ENCODE measurements at places on chromosomes 2 and 18.

GRCh38 chr18:50009773-50010335, 185.1 kb downstream of the MYO5B start:
- DNase-seq: peak; percentile 2

GRCh38 chr18:51030537-51031258, 685 bp downstream of the SMAD4 start:
- DNase-seq: peak; percentile 52

DNA sequence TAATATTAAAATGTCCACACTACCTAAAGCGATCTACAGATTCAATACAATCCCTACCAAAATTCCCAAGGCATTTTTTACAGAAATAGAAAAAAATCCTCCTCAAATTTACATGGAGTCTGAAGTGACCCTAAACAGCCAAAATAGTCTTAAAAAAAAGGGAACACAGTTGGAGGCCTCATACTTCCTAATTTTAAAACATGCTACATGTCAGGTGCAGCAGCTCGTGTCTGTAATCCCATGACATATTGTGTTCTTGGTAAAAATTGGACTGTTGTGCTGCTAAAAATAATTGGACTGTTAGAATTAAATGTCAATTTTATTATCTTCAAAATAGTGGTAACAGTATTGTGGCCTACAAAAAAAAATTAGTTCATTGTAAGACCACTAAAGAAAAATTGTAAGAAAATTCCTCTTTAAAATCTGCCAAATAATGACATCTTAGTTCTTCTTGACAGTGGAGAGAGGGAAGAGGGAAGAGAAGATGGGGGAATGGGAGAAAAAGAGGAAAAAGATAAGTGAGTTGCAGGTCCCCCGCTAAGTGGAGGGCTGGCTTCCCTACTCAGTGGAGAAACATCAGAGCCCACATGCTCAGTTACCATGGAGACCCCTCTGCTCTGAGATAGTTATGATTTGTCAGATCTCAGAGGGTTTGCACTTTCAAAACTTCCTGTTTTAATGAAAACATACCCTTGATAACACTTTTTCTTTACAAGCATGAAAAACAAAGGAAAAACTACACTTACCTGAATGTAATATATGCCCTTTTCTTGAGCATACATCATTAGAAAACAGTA, 46.5 kb downstream of the UNC50 start:
- DNase-seq: peak; percentile 51

DNA sequence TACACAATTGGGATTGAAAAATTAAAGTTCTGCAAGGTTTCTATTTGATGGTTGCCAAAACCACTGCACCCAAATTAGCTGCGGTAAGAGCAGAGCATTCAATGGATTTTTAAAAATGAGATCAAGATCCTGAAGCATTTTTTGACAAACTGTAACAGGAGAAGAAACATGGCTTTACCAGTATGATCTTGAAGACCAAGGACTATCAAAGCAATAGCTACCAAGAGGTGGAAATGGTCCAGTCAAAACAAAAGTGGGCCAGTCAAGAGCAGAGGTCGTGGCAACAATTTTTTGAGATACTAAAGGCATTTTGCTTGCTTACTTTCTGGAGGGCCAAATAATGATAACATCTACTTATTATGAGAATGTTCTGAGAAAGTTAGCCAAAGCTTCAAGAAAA, 186.8 kb downstream of the RDH14 start:
- DNase-seq: no peak

- no peak for DNase-seq
These were observed 16.5 kb upstream of the MTCL1 start for GRCh38 chr18:8688816-8689215.

DNA sequence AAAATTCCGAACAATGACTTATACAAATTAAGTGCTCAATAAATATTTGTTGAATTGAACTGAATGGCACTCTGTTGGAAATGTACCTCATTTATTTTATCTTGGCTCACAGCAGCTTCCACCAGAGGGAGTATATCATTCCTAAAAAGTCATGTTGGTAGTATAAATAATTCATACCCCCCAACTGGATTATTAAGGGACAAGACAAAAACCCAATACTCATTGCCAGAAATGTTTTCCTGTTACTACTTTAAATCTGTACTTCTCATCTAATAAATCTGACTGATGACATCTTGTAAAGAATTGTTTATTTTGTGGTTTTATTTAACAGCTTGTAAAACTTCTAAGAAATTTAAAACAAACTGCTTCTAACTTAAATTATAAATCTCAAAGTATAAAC, 163.9 kb downstream of the CDH2 start:
- no peak for DNase-seq

DNA sequence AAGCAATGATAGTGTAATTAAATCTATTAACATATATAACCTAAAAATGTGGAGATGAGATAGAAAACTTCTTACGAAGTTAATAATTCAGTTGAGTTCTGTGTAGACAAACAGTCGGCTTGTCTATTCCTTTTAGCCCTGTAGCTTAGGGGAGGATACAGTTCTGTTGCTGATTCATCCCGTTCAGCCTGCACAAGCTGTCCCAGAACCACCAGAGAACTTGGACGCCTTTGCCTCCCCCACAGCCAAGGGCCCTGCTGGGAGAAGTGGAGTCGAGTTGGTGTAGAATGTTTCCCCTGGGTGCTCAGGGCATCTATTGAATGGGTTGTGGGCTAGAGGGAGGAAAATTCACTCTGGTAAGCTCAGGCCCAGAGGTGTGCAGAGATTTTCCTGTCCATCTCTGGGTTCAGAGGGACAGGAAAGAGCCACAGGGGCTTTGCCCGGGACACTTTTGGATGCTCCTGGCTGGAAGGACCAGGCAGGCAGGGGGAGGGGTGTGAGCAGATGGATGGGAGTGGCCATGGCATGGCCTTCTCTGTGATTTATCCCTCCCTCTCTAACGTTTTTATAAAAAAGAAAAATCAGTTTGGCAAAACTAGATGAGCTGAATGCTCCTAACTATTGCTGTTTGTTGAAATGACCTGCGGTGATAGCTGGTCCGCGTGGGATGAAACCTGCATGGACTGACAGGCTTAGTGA, 42.8 kb upstream of the GALR1 start:
- DNase-seq: no peak

- no peak for DNase-seq
These were observed 14.6 kb upstream of the TNS1 start for GRCh38 chr2:218017211-218018053.

DNA sequence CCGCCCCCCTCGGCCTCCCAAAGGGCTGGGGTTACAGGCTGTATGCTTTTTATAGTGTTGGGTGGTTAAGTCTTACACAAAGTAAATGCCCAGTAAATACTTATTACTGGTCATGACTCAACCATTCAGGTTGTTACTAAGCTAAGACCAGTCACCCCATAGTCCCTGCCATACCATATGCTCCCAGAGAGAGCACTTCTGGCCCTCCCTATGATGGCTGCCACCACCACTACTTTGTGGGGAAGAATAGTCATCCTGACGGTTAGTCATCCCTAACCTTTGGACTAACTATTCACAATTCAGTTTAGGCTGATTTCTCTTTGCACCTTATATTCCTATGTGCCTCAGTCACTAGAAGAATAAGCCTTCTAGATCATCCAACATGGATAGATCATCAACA, 42.0 kb upstream of the MSH2 start:
- no peak for DNase-seq

- DNase-seq: no peak
These were observed 74.8 kb upstream of the FRZB start for GRCh38 chr2:182941121-182941722.

- no peak for DNase-seq
These were observed 254.4 kb upstream of the CHAC2 start for GRCh38 chr2:53513167-53513666.

DNA sequence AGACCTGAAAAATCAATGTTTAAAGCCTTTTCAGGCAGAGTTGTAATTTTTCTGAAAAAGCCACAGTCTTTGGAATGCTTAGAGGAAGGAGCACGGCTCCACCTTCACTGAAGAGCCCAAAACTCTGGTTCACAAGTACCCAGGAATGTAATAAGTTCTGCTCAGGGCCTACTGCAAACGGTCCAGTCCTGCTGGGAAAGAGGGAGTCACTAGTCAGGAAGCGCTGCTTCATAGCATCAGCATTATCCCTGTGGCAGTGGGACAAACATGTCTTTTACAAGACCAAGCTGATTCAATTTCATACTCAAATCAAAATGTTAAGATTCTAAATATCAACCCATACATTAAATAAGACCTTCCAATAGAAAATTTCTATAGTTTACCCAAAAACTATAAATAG, 152.9 kb upstream of the PGAP1 start:
- DNase-seq: no peak

DNA sequence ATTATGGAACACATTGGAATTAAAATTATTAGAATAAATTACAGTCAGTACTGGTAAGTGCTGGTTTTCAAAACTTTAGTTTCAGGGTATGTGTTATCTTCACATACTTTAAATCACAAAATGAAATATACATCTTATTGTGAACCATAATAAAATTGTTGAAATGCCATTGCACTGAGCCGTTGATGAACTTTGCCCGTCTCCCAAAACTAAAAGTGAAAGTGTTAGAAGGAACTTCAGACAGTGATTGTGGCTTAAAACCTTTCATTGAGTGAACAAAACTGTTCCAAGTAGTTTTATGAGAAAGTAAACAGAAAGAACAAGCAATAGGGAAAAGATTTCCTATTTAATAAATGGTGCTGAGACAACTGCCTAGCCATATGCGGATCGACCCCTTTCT, 811.6 kb downstream of the PLCL1 start:
- no peak for DNase-seq

- no peak for DNase-seq
These were observed 1.8 kb downstream of the DYSF start for GRCh38 chr2:71455011-71455740.

DNA sequence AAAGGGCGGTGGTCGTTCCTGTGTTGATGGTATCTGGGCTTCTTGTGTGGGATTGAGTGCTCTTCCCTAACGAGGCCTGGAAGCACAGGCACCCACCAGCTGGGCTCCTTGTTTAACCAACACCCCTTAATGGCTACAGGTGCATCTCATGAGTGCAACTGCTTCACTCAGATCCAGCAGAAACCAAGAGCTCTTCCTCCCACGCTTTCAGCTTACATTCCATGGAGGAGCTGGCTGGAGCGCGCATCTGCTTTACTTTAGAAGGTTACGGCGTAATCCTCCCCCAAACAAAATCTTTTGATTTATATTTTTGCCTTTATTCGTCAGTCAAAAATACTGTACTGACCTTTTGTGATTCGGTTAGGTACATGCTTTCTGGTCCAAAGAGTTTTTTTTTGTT, 174.7 kb downstream of the LTBP1 start:
- no peak for DNase-seq

GRCh38 chr2:226079671-226080181, 680.2 kb downstream of the NYAP2 start:
- no peak for DNase-seq

DNA sequence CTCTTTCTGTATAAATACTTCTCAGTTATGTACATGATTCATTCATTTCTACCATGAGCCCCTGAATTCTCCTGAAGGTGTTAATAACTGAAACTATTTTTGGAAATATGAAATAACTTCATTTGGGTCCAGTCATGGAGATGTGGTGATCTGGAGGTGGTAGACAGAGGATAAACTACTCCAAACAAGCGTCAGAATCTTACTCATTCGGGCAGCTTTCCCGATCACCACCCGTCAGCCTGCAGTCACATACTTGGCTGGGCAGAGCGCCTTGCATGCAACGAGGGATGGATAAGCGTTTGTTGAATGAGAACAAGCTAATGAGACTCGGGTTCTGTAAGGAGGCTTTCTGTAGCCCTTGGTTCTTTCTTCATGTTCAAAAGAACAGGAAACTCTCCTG, 222.7 kb downstream of the CD226 start:
- DNase-seq: no peak

DNA sequence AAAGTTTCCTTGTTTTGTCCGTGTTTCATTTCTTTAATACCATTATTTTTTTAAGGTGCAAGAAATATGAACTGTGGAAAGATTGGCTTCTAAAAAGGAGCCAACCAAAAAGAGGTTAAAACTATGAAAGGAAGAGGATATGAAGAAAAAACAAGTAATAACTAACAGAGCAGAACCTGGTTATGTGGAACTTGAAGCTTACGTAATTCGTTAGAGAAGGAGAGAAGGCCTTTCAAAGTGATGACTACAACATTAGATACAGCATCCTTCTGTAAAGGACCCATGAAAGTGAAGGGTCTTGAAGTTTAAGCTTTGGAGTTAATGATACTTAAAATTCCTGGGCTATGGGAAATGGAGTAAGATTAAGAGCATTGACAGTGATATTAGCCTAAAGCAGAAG, 84.5 kb downstream of the ANKRD12 start:
- DNase-seq: no peak

DNA sequence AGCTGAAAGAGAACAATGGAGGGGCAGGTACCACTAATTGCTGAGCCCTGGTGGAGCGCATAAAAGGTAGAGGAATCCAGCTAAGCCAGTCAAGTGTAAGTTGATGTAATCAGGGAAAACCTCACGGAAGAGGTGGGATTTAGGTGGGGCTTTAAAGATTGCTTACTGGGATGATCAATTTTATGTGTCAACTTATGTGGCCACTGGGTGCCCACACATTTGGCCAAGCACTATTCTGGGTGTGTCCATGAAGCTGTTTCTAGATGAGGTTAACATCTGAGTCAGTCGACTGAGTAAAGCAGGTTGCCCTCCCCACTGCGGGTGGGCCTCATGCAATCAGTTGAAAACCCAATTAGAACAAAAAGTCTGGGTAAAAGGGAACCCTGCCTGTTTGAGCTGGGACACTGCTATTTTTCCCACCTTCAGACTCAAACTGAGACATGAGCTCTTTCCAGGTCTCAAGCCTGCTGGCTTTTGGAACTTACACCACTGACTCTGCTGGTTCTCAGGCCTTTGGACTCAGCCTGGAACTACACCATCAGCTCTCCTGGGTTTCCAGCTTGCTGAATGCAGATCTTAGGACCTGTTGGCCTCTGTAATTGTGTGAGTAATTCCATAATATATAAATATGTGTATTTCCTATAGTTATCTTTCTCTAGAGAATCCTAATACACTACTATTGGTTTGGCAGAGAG, 67.3 kb downstream of the MYO5B start:
- no peak for DNase-seq

DNA sequence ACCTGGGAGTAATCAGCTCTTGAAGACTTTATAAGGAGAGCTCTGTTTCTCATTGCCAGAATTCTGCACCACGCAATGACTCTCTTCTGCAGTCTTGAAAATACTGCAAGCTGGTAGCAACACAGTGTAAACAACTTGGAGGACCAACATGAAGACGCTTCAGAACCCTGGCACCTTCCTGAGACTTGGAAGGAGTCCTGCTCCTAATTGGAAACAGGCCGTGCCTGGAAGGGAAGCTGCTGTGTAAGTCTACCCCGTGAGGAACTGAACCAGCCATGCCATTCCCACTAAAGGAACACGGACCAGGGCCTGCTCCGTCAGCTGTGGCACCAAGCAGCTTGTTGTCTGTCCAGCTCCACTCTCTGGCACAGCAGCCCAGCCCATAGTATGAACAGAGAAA, 171.1 kb downstream of the PAX3 start:
- no peak for DNase-seq

GRCh38 chr2:203750346-203751068, 44.1 kb downstream of the CD28 start:
- no peak for DNase-seq

- no peak for DNase-seq
These were observed 12.3 kb downstream of the AQP12B start for GRCh38 chr2:240670402-240670801.

Data from T-cell (primary cell).